ENCODE measurements at places on chromosomes 5 and 9.

- no peak for DNase-seq
Measured at GRCh38 chr5:150137168-150137957, 18.3 kb downstream of the PDGFRB start.

- no peak for DNase-seq
Measured at GRCh38 chr5:125659316-125660023, 763.7 kb upstream of the GRAMD2B start.

GRCh38 chr9:4042991-4043390 lies 256.9 kb downstream of the GLIS3 start:
- no peak for DNase-seq

- DNase-seq = no peak
Measured at GRCh38 chr5:78573318-78573717, 75.3 kb downstream of the LHFPL2 start.
